NCI-H187 (cell line): ENCODE measurements at places on chromosomes 12 and 14.

- no peak for DNase-seq
Observed at GRCh38 chr12:92271341-92271740, 125.7 kb upstream of the BTG1 start.

DNA sequence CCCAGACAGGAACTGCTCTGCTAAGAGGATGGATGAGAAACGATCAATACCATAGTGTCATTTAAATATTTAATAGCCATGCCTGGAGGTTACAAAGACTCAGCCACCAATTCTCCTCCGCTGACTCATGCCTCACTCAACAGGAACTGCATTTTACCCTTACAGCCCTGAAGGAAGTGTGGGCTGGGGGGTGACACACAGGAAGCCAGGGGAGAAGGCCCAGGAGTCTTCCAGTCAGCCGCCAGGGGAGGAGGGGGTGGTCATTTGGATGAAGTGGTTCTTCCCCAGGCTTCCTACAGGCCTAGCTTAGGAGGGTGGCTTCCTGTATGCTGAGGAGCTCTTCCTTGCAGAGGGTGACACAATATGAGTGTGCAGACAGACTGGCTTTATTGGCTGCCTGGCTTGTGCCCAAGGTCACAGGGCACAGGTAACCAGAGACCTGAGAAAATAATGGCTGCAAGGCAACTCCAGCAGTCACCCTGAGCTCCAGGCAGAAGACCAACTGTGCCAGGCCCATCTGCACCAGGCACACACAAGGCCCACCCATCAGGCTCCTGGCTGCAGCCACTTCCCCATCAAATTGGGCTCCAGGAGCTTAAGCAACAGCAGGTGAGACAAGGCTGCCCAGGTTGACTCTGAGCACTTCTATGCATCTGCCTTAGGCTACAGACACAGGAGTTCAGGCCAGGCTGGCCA is 30.6 kb upstream of the RPLP0 start:
- no peak for DNase-seq

DNA sequence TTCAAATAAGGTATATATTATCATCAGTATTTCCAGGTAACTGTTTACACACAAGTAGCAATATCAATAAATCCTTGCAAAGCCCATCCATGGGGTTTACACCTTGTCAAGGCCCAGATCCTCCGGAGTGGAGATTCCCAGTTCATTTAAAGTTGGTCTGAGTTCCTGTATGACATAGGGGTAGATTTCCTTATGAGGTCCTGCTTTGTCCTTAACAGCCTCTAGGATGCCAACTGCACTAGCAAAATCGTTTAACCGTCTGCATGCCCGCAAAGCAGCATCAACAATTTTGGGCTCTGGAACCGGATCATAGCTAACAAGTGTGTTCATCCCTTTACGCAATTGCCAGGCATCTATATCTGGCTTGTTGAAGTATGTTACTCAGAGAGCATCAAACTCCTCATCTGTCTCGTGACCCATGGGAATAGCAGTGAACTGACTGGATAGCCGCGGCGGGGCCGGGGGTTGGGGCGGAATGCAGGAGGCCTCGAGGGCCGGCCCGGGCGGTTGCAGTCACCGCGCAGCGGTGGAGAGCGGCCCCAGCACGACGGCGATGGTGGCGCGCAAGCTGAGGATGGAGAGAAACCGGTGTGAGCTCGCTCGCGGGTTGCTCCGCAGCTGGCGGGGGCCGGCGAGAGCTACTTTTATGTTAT is 30.6 kb upstream of the FBXO34 start:
- DNase-seq: no peak

GRCh38 chr12:116074686-116075085 is 202.8 kb downstream of the MED13L start:
- DNase-seq: no peak

- no peak for DNase-seq
Observed at GRCh38 chr14:93369713-93370266, 22.8 kb downstream of the COX8C start.
